Activated CD4-positive, alpha-beta T cell treated with anti-CD3 and anti-CD28 coated beads, Interleukin-2, amount 50 U/mL, for 48 hours (primary cell): ENCODE measurements at places on chromosomes 4 and X.

- no peak for DNase-seq
Measured at GRCh38 chr4:18930487-18930886, 908.9 kb upstream of the LCORL start.

DNA sequence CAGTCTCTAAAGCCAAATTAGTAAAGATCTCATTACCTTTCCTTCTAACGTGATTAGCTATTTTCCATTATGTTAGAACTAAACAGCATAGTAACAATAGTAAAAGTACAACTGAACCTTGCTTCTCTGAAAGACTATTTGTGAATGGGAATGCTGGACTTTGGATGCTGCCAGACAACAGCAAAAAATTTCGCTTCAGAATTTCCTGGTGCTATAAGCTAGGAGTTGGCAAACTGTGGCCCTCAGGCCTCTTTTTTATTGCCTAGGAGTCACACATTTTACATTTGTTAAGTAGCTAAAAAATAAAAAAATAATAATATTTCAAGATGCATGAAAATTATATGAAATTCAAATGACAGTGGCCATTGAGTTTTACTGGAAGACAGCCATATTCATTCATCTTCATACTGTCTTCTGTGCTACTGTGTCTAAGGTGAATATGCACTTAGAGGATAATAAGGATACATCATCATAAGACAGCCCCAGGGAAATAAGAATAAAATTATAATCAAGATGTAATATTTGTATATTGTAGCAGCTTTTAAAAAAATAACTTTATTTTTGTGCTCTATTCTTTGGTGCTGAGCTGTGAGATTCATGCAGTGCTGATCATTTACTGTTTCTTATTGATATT lies 34.6 kb downstream of the RASGEF1B start:
- DNase-seq: no peak

GRCh38 chr4:168757500-168757899 lies 252.6 kb downstream of the CBR4 start:
- no peak for DNase-seq

- no peak for DNase-seq
Measured at GRCh38 chr4:78099058-78099457, 41.9 kb downstream of the FRAS1 start.

DNA sequence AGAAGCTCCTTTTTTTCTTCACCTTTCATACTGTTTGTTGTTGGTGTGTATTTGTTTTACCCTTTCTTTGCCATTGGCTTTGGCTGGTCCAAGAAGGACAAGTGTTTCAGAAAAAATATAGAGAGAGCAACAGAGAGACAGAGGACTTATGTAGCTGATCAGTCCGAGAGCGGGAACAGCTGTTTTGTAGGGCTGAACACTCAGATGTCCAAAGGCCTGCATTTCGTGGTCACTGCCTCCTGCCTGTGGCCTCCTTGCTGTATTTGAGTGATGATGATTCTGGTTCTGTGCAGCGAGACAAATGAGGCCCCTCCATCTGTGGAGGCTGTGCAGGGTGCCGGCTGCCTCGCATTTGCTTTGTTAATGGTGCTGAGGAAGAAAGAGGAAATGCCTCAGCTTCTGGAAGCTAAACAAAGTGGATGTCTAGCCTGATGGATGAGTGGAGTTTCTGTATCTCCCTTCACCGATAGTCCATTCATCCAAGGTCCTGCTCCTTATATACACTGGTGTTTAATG lies 19.8 kb upstream of the STOX2 start:
- no peak for DNase-seq

DNA sequence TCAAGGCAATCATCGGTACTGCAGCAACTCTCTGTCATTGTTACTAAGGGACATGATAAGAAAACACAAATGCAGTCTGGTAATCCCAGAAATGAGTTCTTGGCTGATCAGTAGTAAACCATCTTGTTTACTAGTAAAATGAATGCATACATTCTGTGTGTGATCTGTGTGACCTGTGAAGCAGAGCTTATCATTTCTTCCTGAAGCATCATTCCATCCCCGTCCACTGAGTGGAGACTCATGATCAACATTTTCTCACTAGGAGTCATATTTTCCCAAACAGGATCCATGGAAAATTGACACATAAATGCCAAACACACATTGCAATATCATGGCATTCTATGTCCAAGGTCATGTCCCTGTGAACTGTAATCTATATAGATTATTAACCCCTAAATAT lies 226.1 kb downstream of the ANKRD50 start:
- DNase-seq: no peak

- no peak for DNase-seq
Measured at GRCh38 chr4:164821711-164822110, 55.3 kb upstream of the APELA start.

DNA sequence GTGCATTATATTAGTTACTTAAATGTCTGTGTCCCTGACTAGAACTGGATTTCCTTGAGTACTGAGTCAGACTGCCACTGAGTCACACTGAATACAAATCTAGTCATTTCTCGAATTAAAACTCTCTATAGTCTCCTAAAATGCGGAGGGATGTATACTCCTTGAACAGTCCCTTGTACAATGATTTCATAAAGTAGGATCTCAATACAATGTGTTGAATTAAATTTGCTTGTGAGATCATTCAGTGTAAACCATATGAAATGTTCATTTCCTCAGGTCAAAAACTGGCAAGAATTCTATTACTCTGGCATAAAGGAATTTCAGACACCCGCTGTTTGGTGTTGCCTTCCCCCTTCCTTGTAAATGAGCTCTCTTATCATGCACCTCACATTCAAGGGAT lies 17.5 kb upstream of the FAM241A start:
- no peak for DNase-seq

- no peak for DNase-seq
Measured at GRCh38 chr4:40395908-40396793, 61.0 kb downstream of the CHRNA9 start.

- no peak for DNase-seq
Measured at GRCh38 chr4:9894644-9895332, 113.4 kb downstream of the DRD5 start.

GRCh38 chr4:2402048-2402842 lies 16.2 kb downstream of the ZFYVE28 start:
- peak; percentile 33 for DNase-seq

DNA sequence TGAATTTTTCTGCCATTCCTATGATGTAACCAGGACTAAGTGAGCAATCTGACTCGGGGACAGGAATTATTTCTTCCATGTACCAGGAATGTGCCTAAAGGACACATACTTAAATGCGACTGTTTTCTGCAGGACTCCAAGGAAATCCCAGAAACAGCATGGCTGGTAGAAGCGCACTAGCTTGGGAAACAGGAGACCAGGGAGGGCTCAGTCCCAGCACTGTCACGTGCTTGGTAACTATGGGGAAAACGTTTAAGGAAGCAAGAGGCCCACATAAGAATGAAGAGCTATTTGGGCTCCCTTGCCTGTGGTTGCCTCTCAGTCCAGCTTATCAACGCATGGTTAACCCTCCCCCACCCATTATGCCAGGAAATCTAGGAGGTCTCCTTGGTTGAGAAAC lies 19.6 kb downstream of the MPP1 start:
- no peak for DNase-seq

DNA sequence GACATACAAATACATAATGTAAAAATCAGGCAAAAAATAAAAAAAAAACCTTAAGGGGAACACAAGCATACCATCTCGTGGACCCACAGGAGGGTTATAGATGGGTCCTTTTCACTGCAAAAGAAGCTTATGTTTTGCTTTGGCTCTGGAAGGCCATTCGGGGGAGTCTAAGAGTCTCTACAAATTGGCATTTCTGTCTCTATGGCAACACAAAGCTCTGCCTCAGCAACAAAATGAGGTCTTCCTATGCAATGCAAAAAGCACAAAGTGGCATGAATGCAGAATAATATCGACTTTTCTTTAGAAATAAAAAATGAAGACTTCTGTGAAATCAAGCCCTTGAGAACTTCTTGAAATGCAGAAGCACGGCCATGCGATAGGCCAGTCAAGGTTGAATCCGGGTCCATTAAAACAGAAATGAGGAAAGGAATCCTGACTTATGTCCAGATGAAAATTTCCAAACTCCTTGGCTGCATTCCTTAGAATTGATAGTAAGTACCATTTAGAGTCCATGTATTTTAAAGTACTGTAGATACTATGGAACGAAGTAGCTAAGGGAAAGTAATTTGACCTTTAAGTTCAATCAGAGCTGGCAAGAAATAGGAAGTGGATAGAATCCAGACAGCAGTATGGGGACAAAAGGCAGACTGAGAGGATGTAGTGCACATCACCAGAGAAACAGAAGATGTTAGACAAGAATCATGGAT lies 63.7 kb upstream of the PDLIM3 start:
- DNase-seq: no peak

DNA sequence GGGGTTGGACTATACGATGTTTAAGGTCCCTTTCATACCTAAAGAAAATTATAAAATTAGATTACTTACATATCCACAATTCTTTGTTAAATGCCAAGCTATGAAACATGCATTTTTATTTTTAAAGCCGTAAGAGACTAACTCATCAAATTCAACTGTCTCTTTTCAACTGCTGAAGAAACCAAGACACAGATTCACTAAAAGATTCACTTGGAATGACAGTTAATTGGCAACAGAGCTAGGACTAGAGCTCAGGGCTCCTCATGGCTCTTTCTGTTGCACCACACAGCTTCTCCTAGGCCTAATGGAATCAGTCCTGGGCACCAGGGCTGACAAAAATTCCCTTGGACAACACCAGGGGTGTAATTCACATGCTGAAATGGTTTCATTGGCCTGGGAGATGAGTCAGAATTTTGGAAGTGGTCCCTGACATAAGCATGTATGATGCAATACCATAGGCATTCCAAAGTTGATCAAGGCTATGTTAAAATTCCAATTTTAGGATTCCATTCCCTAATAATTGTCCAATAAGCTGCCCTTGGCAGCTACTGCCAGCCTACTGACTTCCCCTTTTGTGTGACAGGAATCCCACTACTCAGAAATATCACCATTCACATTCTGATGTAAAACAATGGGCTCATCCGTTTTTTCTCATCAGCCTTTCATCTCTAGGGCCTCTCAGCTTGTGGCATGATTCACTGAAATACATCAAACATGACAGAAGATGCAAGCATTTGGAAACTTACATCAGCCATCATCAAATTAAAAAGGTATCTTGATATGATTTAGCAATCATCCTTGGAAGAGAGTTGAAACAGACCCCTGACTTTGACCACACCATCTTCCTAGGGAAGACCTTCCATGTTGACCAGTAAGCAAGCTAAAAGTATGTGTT lies 54.2 kb downstream of the PLAC1 start:
- DNase-seq: no peak

DNA sequence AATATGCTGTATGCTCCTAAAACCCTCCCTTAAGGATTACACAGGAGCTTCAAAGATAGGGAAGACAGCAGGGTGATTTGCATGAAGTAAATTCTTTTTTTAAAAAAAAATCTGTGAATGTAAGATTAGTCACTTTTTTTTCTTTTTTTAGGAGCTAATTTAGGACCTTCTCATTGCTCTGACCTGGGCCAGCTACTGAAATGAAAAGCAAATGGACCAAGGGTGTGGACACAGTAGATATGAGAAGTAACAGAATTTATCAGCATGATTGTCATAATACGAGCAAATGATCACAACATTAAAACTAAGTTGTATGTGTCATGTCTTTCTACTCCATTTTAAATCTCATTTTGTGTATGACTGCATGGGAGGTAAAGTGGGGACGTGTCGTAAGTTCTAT lies 6.6 kb upstream of the FGF5 start:
- no peak for DNase-seq

GRCh38 chr4:7194251-7195140 lies 2.2 kb downstream of the SORCS2 start:
- DNase-seq: peak; percentile 54

DNA sequence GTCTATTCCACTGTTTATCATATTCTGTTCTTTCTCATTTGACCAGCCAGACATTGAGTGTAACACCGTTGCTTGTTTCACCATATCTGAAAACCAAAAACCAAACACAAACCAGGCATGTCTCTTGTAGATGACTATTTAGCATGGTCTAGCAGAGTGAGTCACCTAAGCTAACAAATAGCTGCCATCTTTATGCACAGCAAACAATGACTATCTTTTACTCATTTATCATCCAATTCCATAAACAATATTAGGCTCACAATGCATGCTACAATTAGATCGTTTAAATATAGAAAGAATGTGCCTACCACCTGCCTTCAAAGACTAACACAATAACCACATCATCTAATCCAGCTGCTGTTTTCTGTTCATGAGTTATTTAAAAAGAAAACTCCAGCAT lies 495.4 kb downstream of the PCDH19 start:
- no peak for DNase-seq

DNA sequence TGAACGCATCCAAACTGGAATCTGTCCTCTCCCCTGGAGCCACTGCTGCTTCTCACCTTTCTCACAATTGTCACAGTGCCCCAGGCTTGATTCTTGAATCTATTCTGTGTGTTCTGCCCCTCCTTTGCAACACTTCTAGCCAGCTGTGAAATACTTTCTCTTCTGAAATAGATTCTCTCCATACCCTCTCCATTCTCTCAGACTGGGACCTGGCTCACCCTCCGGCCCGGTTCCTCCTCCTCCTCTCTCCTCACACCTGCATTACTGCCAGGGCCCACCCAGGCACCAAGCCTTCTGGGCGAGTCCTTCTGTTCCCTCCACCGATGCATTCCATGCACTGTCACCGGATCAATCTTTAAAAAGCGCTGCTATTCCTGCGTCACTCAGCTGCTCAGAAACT lies 336.1 kb downstream of the UNC5C start:
- DNase-seq: no peak

- no peak for DNase-seq
Measured at GRCh38 chr4:151676301-151676700, 84.5 kb downstream of the GATB start.

GRCh38 chrX:37767430-37767829 lies 12.4 kb upstream of the CYBB start:
- DNase-seq: no peak

DNA sequence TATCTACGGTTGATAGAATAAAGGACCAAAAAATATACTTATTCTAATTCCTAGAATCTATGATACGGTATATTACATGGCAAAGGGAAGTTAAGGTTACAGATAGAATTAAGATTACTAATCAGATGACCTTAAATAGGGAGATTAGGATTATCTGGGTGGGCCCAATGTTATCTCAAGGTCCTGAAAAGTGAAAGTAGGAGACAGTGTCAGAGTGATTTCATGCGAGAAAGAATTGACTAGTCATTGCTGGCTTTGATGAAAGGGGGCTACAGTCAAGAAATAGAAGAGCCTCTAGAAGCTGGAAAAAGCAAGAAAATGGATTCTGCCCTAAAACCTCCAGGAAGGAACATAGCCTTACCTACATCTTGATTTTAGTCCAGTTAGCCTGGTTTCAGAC lies 176.9 kb upstream of the PPP1R2C start:
- DNase-seq: no peak
